ENCODE measurements at places on chromosomes 16 and 17.

- no peak for DNase-seq
These were observed 37.4 kb downstream of the ARHGAP23 start for GRCh38 chr17:38465391-38466345.

DNA sequence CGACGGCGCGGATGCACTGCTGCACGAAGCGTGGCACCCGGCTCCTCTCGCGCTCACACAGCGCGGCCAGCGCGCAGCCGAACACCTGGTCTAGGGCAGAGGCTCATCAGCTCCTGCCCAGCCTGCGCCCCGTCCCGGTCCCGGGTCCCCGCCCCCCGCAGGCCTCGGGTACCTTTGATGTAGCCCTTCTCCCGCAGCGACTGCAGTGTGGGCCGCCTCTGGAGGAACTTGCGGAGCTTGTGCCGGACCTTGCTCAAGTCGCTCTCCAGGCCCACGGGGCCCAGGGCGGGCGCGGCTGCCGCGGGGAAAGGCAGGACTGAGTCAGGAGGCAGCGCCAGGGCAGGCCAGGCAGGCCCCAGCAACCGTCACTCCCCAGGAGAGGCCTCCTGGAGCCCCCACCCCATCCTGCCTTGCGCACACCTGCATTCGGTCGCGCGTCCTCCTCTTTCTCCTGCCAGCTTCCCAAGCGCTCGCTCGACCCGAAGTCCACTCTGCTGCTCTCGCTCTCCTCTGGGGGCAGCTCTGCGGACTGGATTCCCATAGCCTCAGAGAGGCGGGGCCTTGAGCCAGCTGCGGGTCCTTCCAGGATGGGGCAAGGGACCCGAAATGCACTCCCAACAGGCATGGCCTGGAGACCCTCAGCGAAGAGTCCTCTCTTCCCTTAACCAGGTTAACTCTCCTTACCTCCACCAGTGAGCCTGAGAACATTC, 36.0 kb downstream of the ARHGAP27 start:
- no peak for DNase-seq

- DNase-seq = no peak
These were observed 10.0 kb upstream of the CD300LD start for GRCh38 chr17:74601944-74602572.

- DNase-seq = no peak
These were observed 24.0 kb downstream of the CREBBP start for GRCh38 chr16:3856367-3857141.

DNA sequence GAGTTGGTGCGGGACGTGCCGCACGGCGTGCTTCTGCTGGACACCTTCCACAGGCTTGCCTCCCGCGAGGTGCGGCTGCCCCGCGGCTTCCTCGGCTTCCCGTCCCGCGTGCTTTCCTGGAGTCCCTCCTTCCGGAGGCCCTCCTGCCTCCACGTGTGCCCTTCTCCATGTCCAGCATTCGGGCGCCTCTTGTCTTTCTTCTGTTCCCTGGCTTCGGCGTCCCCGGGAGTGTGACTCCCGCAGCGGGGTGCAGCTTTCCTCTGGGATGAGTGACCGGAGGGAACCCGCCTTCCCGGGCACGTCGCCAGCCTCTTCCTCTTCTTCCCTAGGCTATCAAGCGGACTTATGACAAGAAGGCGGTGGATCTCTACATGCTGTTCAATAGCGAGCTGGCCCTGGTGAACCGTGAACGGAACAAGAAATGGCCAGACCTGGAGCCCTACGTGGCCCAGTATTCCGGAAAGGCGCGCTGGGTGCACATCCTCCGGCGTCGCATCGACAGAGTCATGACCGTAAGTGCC, 23.0 kb downstream of the DNAH2 start:
- DNase-seq = no peak

- DNase-seq = peak; percentile 26
These were observed 381 bp upstream of the HSD11B2 start for GRCh38 chr16:67430504-67430976.

- DNase-seq = no peak
These were observed 45.3 kb downstream of the BRD7 start for GRCh38 chr16:50323335-50324011.

- no peak for DNase-seq
These were observed 1.2 kb downstream of the TMC6 start for GRCh38 chr17:78127239-78127887.

- no peak for DNase-seq
These were observed 6.6 kb upstream of the SLC12A3 start for GRCh38 chr16:56858374-56858773.

DNA sequence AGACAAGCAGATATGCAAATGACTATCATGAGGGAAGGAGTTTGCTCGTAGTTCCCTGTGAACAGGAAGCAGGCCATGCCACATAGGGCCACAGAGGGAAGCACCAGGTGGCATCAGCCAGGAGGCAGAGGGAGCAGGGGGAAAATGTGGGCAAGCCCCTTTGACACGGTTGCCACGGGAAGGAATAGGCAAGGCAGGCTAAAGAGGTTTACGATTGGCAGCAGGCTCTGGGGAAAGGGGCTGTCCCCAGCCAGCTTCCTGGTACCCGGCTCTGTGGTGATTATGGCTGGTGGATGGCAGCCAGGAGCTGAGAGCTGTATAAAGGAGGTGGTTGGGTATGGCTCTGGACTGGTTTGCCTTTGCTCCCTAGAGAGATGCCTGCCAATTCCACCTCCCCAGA, 848 bp downstream of the CES3 start:
- DNase-seq = no peak

All from stimulated activated CD4-positive, alpha-beta T cell treated with anti-CD3 and anti-CD28 coated beads, TNF-alpha, amount 100 ng/mL, for 4 hours (primary cell).